ENCODE measurements at places on chromosomes 4 and X.
A peak's percentile ranks its signal among the peaks of the same experiment; 100 is the strongest.

GRCh38 chr4:137531168-137531985 is 917 bp downstream of the PCDH18 start:
- no peak for DNase-seq

GRCh38 chr4:15232366-15233263 is 195.2 kb upstream of the C1QTNF7 start:
- DNase-seq = no peak

GRCh38 chr4:55884093-55884850 is 30.8 kb downstream of the EXOC1 start:
- DNase-seq = no peak

- DNase-seq = no peak
Measured at GRCh38 chr4:181265370-181265769, 977.8 kb upstream of the TENM3 start.

GRCh38 chrX:138939038-138939437 is 227.5 kb upstream of the FGF13 start:
- no peak for DNase-seq

DNA sequence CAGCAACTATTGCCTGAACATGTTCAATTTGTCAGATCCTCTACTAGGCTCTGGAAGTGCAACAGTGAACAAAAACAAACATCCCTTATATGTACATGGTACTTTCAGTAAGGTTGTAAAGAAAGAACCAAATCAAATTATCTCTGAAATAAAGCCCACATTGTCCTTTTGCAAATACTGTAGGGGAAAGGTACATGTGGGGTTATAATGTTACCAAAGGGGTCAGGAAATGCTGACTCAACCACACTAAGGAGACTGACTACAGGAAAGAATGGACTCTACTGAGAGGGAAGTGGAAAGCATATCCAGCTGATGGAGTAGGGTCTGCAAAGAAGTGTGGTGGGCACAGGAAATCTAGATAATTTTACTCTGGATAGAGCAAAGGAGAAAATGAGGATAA is 61.5 kb downstream of the PCDH18 start:
- DNase-seq = no peak

DNA sequence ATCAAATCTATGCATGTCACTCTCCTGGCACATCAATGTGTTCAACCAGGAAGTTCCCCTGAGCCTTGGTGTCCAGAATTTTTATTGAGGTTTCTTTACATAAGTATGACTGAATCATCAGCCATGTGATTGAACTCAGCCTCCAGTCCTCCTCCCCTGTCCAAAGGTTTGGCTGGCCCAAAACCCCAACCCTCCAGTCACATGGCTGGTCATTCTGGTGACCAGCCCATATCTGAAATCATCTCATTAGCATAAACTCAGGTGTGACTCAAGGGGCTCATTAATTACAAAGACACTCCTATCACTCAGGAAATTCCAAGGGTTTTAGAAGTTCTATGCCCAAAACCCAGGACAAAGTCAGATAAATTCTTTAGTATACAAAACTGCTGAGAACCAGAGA is 20.6 kb upstream of the SUPT20HL2 start:
- DNase-seq = no peak

- DNase-seq = no peak
Measured at GRCh38 chrX:44898411-44899221, 25.6 kb downstream of the KDM6A start.

DNA sequence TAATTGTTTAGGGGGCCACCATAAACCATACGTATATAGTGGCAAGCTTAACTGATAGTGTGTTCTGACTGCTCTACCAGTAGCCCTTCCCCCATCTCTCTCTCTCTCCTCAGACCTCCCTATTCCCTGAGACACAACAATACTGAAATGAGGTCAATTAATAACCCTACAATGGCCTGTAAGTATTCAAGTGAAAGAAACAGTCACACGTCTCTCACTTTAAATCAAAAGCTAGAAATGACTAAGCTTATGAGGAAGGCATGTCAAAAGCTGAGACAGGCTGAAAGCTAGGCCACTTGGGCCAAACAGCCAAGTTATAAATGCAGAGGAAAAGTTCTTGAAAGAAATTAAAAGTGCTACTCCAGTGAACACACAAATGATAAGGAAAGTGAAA is 78.0 kb downstream of the PRDM5 start:
- DNase-seq = no peak

- DNase-seq = no peak
Measured at GRCh38 chr4:184097241-184097605, 120.5 kb downstream of the ENPP6 start.

- DNase-seq = no peak
Measured at GRCh38 chr4:55038176-55038890, 87.1 kb downstream of the KDR start.

DNA sequence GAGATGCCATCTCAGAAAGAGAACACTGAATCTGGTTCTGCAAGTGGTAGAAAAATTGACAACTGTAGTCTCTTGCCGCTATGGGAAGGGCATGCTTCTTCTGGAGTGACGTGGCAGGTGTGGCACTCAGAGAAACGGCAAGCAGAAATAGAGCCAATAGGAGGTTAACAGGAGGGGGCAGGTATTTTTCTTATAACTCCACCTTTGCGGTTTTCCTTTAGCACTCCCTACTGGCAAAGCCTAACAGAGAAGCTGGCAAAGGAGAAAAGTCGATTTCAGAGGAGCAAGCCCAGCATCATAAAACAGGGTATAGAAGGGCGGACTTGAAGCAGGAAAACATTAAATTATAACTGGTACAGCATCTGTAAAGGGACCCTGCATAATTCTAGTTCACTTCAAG is 1382.2 kb downstream of the PCDH18 start:
- no peak for DNase-seq

GRCh38 chr4:172143605-172144314 is 330.6 kb downstream of the GALNTL6 start:
- DNase-seq = no peak

DNA sequence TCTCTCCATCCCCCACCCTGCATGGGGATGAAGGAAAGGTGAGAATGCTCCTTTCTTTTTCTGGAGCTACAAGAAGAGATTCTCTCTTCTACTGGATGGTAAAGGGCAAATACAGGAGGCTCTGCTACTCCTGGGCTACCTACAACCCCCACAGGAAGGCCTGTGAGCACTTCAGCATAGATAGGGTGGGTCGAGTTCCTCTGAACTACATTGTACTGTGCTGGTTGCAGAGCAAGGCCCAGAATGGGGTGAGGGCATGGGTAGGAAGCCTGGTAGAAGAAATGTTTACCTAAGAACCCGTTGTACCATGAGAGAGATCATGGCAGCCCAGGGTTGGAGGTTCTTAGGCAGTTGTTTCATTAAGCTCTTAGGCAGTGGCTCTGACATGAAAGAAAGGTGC is 510.4 kb downstream of the MID1IP1 start:
- DNase-seq = no peak

GRCh38 chr4:31530555-31530954 is 810.4 kb downstream of the PCDH7 start:
- no peak for DNase-seq

- no peak for DNase-seq
Measured at GRCh38 chr4:153021276-153021675, 85.2 kb downstream of the FHDC1 start.

DNA sequence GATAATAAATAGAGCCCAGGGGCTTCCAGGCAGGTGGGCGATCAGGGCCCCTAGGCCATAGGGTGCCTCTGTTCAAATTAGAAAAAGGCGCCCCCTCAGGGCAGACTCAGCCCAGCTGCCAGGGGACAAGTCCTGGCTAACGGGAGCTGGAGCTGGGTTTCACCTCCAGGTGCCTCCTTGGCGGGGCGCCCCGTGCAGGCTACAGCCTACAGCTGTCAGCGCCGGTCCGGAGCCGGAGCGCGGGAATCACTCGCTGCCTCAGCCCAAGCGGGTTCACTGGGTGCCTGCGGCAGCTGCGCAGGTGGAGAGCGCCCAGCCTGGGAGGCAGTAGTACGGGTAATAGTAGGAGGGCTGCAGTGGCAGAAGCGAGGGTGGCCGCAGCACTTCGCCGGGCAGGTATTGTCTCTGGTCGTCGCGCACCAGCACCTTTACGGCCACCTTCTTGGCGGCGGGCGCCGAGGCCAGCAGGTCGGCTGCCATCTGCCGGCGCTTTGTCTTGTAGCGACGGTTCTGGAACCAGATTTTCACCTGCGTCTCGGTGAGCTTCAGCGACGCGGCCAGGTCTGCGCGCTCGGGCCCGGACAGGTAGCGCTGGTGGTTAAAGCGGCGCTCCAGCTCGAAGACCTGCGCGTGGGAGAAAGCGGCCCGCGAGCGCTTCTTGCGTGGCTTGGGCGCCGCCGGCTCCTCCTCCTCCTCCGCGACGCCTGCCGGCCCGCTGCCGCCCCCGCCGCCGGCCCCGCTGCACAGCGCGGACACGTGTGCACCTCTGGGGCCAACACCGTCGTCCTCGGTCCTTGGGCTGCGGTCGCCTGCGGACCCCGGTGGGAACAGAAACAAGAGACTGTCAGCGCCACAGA is 2.4 kb downstream of the NKX3-2 start:
- no peak for DNase-seq

- DNase-seq = no peak
Measured at GRCh38 chr4:14446904-14447303, 555.4 kb upstream of the CPEB2 start.

DNA sequence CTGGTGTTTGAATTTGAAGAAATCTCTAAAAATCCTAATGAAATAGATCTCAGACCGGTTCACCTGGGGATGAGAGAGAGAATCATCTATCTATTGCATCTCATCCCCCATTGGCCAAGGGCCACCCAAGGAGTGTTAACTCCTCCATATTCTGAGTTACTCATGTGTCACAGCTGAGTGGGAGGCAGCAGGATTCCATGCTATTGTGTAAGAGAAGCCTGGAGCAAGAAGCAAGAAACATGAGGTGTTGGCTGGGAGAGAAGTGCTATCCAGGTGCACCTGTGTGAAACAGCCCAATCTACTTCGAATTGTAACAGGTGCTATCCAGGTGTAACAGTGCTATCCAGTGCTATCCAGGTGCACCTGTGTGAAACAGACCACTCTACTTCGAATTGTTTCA is 150.3 kb upstream of the MAOA start:
- DNase-seq = no peak

GRCh38 chr4:136392576-136392975 is 1139.7 kb downstream of the PCDH18 start:
- no peak for DNase-seq

- peak; percentile 12 for DNase-seq
Measured at GRCh38 chr4:83217721-83218522, 66.7 kb downstream of the COQ2 start.

GRCh38 chr4:51885363-51885762 is 42.4 kb downstream of the DCUN1D4 start:
- DNase-seq = no peak

DNA sequence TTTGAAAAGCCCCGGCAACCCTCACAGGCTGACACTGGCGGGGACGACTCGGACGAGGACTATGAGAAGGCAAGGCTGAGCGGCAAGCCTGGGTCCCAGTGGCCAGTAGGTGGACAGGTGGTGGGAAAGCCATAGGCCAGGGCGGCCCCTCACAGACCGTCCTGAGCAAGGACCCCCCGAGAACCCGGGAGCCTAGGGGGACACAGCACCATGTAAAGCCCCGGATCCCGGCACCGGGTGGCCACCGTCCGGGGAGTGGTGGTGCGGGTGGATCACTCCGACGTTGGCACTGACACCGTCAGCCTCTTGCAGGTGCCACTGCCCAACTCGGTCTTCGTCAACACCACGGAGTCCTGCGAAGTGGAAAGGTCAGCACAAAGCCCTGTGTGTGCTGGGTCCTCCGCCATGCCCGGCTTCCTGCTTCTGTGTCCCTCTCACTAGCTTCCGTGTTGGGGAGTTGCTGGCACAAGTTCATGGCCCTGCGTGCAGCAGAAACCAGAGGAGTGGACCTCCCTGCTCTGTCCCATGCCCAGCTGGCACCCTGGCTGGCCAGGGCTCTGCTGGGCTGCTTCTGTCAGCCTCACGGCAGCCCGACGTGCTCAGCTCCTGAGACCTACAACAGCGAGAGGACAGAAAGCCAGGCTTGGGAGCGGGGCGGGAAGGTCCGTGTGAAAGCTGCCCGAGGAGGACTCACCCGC is 11.9 kb upstream of the ADD1 start:
- DNase-seq = no peak

- no peak for DNase-seq
Measured at GRCh38 chrX:6184900-6185515, 43.7 kb downstream of the NLGN4X start.

DNA sequence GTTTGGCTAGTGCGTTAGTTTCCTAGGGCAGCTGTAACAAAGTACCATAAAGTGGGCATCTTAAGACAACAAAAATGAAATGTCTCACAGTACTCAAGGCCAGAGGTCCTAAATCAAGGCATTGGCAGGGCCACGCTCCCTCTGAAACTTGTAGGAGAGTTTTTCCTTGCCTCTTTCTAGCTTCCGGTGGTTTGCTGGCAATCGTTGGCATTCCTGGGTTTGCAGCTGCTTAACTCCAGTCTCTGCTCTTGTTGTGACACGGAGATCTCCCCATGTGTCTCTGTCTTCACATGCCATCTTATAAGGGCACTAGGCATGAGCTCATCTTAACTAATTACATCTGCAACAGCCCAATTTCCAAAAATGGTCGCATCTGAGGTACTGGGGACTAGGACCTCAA is 362.0 kb upstream of the BOD1L1 start:
- DNase-seq = no peak

DNA sequence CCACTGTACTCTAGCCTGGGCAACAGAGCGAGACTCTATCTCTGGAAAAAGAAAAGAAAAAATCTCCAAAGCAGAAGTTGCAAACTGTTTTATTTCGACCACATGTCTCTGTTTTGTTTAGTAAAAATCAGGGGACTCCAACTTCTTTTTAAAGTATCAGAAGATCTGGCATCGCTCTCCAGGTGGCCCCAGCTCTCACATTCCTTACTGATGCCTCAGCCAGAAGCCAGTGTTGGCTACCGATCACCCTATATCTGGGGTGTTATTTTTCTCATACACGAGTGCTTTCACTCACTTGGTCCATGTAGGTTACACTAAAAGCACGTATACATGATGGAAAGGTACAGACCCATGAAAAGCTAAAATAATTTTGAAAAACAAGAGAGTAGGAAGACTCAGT is 8.3 kb downstream of the MPP1 start:
- no peak for DNase-seq

- DNase-seq = no peak
Measured at GRCh38 chr4:139887962-139888735, 222.5 kb downstream of the MGST2 start.

DNA sequence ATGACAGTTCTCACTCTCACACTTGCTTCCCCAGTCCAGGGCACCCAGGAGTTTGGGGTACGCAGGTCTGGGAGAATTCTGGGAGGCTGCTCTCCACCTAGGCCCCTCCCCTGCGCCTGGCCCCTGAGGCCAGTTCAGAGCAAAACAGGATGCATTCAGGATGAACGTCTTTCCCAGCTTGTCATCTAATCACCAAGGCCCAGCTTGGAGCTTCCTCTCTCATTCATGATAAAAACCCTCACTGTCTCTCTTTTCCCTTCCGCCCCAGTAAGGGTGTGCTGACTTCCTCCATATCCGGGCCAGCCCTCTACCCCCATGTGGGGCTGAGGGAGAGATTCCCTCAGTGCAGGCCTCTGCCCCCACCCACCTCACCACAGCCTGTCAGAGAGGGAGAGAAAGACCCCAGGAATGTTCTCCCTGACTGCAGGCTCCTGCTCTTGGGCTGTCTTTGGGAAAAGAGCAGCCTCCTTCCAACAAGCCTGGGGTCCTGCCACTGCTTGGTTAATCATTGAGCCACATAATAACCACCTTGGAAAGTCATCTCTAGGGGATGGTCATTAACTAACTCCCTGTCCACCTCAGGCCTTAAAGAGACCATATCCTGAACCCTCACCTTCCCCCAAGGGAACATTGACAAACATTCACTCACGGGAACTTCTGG is 50.1 kb downstream of the STARD8 start:
- DNase-seq = no peak

Data from stimulated activated CD8-positive, alpha-beta memory T cell treated with anti-CD3 and anti-CD28 coated beads, Interleukin-2, amount 100 ng/mL, for 1 hour (primary cell).